HepG2 (cell line): ENCODE measurements at places on chromosomes 1 and 21. TPM values are rescaled to one million over a fixed set of nuclear protein-coding genes. Genes with fewer than 3 reads are reported as not detected.
A peak's percentile ranks its signal among the peaks of the same experiment; 100 is the strongest.

DNA sequence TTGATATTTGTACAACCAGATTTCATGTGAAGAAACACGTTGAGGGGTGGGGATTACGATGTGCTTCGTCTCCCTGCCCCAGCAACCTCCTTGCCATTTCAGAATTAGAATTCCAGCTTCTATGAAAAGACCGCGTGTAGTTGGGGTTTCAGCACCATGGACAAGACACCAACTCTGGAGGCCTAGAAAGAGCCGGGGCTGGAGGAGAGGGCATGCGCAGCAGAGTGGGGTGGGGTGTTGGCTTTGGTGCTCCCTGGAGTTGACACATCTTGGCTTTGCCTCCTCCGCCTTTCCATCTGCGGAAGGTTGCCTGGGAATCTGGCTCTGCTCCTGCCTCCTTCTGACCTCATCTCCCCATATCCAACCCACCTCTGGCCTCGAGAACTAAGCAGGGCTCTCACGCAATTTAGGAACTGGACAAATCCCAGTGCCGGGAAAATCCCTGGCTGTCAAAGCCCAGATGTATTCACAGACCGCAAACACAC is 11.8 kb downstream of the HTR6 start:
- DNase-seq: peak; percentile 38
- no peak overlapping the region for H3K4me3 ChIP-seq
- 0 out of 3 replicates have a peak, but pooled peaks cover under 1% of the 10 kb centered on the region for H3K27me3 ChIP-seq

GRCh38 chr1:168369655-168370054 is 89.0 kb downstream of the TBX19 start:
- peaks cover 37% of the 10 kb centered on the region for H3K4me1 ChIP-seq
- peaks cover 12% of the 10 kb centered on the region; the same call in 1 of the 3 replicates for H3K36me3 ChIP-seq
- no peak overlapping the region for H3K4me3 ChIP-seq
- no peak for DNase-seq
- no peak overlapping the region for H3K27ac ChIP-seq

- no peak for DNase-seq
- peaks cover 24% of the 10 kb centered on the region for H3K4me1 ChIP-seq
- no peak overlapping the region for H3K27ac ChIP-seq
These were observed 11.3 kb upstream of the TNFRSF25 start for GRCh38 chr1:6477039-6477820.

GRCh38 chr1:13808729-13809131 is 108.7 kb downstream of the PRDM2 start:
- H3K36me3 ChIP-seq: no peaks in the 10 kb centered on the region
- no peaks in the 10 kb centered on the region for H3K27me3 ChIP-seq
- H3K4me1 ChIP-seq: no peaks in the 10 kb centered on the region
- no peak for DNase-seq
- H3K4me3 ChIP-seq: no peak overlapping the region

- no peaks in the 10 kb centered on the region for H3K36me3 ChIP-seq
- no peaks in the 10 kb centered on the region for H3K27me3 ChIP-seq
- no peak overlapping the region for H3K4me3 ChIP-seq
These were observed 71.0 kb downstream of the OLFML2B start for GRCh38 chr1:161952607-161953172.

- DNase-seq: no peak
- H3K36me3 ChIP-seq: no peaks in the 10 kb centered on the region
- no peak overlapping the region for H3K4me3 ChIP-seq
These were observed 56.1 kb upstream of the CAMK1G start for GRCh38 chr1:209527372-209527771.

- peaks cover 22% of the 10 kb centered on the region for H3K36me3 ChIP-seq
- peak overlapping the region; percentile 20; the same call in 1 of the 2 replicates for H3K4me3 ChIP-seq
- H3K4me1 ChIP-seq: peaks cover 62% of the 10 kb centered on the region
- DNase-seq: peak; percentile 90
- H3K27ac ChIP-seq: peak overlapping the region; percentile 93
These were observed 8.3 kb downstream of the RHOC start for GRCh38 chr1:112698366-112699310.

GRCh38 chr1:229180161-229180560 is 90.8 kb upstream of the RAB4A start:
- H3K27ac ChIP-seq: no peak overlapping the region
- H3K27me3 ChIP-seq: no peaks in the 10 kb centered on the region
- no peaks in the 10 kb centered on the region for H3K36me3 ChIP-seq
- H3K4me3 ChIP-seq: no peak overlapping the region
- no peak for DNase-seq

The ODF2L gene
- total RNA-seq: 0.07 and 0.27 TPM in 2 replicates

The ADAMTS4 gene
- total RNA-seq: 0.73 and 1.7 TPM in 2 replicates

The PDE9A gene
- total RNA-seq: 4.3 and 4.6 TPM in 2 replicates

The SIM2 gene
- total RNA-seq: 0.53 TPM in 2 replicates
